T-helper 17 cell (primary cell): ENCODE measurements at places on chromosomes 11 and 22. TPM values are rescaled to one million over a fixed set of nuclear protein-coding genes. Genes with fewer than 3 reads are reported as not detected.

GRCh38 chr22:41504397-41504796 is 35.5 kb downstream of the ACO2 start:
- peaks cover 3% of the 10 kb centered on the region for H3K4me1 ChIP-seq
- DNase-seq = no peak
- H3K36me3 ChIP-seq = peaks cover 3% of the 10 kb centered on the region
- no peak overlapping the region for H3K27ac ChIP-seq

DNA sequence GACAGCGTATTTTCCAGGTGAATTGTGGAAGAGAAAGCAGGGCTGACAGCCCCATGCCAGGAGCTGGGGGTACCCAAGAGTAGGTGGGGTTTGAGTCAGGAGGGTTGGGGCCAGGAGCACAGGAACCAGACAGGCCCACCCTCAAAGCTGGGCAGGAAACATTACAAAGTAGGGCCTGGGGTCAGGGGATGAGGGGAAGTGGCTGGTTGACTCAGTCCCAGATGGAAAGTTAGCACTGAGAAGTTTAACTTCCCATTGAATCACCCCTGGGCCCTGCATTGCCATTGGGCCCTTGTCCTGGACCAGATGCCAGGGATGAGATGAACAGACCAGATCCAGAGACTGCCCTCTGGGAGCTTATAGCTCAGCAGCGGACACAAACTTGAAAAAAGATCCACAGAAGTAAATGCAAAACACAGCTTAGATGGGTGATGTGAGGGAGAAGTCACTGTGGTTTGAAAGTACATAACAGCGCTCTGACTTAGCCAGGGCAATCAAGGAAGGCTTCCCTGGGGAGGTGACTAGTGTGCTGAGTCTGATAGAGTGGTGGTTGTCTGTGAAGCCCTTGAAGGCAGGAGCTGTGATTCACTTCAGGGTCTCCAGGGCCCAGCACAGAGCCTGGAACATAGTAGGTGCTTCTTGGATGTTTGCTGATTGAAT is 2.2 kb downstream of the MAFF start:
- H3K27me3 ChIP-seq = no peaks in the 10 kb centered on the region
- peaks cover 31% of the 10 kb centered on the region for H3K4me1 ChIP-seq
- H3K36me3 ChIP-seq = no peaks in the 10 kb centered on the region
- no peak for DNase-seq
- H3K4me3 ChIP-seq = peak overlapping the region; percentile 41
- H3K27ac ChIP-seq = peak overlapping the region; percentile 83

DNA sequence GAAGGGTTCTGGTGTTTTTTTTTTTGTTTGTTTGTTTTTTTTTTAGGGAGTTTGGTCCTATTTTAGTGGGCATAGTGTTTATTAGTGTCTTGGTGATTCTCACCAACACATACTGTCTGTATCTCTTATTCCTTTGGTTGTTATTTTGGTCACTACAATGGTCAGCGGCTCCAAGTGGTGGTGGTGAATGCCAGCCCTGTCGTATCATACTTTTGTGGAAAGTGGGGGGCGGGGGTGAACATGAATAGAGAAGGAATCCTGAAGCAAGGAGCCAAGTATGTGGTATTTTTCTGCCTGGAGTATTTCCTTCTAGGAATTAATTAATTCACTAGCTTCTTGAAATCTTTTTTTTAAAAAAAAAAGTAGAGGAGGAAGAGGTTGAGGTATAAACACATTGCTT is 79.6 kb downstream of the GRK3 start:
- H3K36me3 ChIP-seq = peaks cover 5% of the 10 kb centered on the region
- H3K27me3 ChIP-seq = peaks cover 23% of the 10 kb centered on the region
- H3K4me3 ChIP-seq = no peak overlapping the region
- no peak overlapping the region for H3K27ac ChIP-seq

- H3K4me1 ChIP-seq = peaks cover 9% of the 10 kb centered on the region
- no peak overlapping the region for H3K4me3 ChIP-seq
- peaks cover 23% of the 10 kb centered on the region for H3K27me3 ChIP-seq
- peaks cover 2% of the 10 kb centered on the region for H3K36me3 ChIP-seq
- no peak for DNase-seq
Observed at GRCh38 chr11:824292-824880, 3.3 kb upstream of the CRACR2B start.

Gene CTNND1
- 9.9 TPM for total RNA-seq
